ENCODE measurements at places on chromosomes 7 and 10.

- no peak for ATAC-seq
Observed at GRCh38 chr10:37826806-37827205, 30.6 kb downstream of the ZNF248 start.

GRCh38 chr10:11175823-11176243 is 158.2 kb downstream of the CELF2 start:
- ATAC-seq = no peak

GRCh38 chr7:127858091-127858914 is 172.9 kb downstream of the LRRC4 start:
- no peak for ATAC-seq

GRCh38 chr10:120938822-120939221 is 87.7 kb downstream of the WDR11 start:
- ATAC-seq = no peak

GRCh38 chr10:122875843-122876466 is 3.4 kb downstream of the FAM24B start:
- ATAC-seq = no peak

GRCh38 chr10:78178940-78179339 is 145.3 kb downstream of the RPS24 start:
- ATAC-seq = no peak

DNA sequence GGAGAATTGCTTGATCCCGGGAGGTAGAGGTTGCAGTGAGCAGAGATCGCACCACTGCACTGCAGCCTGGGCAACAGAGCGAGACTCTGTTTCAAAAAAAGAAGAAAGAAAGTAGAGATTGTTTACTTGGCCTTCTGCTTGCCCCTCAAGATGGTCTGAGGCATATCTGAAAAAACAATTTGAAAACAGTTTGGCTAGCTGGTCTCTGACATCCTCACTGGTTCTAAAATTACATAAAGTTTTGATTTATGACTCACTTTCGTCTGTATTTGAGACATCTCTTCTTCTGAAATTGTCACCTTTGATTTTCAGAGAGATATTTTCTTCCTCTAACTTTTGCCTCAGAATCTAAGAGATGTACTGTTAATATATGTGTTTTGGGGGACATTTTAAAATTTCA is 49.6 kb upstream of the HELLS start:
- ATAC-seq = no peak

DNA sequence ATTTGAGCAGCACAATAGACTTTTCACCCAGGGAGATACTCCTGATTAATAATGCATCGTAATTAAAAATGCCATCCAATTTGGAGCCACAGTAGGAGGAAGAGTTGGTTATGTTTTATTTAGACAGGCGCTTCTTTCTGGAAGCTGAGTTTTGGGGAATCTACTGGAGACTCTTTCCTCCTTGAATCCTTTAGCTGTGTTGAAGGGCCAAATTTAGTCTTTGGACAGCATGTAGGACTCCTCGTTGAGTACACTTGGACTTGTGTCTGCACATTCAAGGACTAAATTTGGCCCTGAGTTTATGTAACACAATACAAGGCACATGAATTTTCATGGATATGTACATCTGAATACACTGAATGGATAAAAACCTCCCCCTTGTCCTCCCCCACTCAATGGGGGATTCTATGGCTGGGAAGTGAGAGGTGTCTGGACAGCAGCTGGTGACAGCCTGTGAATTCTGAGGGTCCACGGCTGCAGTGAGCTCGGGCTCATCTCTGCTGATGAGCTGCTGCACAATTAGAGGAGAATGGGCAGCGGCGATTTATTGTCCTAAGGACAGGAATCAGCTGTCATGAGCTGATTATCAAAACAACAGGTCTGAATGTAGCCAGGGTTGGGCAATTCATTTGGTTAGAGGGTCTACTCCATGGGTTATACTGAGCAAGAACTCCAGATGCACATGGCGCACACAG is 95.2 kb downstream of the PRTFDC1 start:
- no peak for ATAC-seq

DNA sequence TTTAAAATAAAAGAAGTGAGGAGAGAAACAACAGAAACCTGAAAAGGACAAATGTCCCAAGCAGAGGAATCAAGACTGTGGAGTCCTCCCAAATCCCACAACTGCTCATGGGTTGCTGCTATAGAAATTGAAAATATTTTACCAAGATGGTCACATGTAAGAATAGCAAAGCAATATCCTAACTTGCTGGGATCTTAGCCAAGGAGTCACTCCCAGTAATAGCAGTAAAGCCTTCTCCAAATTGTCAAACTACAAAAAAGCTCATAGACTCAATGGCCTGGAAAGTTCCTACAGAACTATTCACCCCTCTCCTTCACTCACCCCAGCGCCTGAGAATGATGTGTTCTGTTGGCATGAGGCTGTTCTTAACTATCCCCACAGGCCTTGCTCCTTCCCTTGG is 186.5 kb downstream of the ELMO1 start:
- no peak for ATAC-seq

GRCh38 chr7:158804335-158804734 is 25.0 kb downstream of the ESYT2 start:
- ATAC-seq = no peak

GRCh38 chr10:50421026-50421719 is 169.9 kb upstream of the ASAH2 start:
- ATAC-seq = peak; percentile 14

DNA sequence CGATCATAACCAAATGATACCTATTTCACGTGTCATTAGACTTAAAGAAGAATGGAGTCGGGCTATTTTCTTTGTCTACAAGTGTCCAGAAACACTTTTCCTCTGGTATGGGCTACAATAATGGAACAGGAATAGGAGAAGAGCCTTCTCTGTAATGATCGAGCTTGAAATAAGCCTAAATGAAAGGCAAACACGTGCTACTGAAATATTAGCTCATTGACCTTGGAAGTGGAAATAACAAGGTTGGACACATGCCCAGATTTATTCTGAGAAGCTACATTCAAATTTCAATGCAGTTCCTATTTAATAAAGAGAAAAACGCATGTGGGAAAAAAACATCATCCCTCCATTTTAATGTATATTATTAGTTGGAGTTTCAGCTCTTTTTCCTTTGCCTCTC is 254.7 kb upstream of the PTER start:
- no peak for ATAC-seq

DNA sequence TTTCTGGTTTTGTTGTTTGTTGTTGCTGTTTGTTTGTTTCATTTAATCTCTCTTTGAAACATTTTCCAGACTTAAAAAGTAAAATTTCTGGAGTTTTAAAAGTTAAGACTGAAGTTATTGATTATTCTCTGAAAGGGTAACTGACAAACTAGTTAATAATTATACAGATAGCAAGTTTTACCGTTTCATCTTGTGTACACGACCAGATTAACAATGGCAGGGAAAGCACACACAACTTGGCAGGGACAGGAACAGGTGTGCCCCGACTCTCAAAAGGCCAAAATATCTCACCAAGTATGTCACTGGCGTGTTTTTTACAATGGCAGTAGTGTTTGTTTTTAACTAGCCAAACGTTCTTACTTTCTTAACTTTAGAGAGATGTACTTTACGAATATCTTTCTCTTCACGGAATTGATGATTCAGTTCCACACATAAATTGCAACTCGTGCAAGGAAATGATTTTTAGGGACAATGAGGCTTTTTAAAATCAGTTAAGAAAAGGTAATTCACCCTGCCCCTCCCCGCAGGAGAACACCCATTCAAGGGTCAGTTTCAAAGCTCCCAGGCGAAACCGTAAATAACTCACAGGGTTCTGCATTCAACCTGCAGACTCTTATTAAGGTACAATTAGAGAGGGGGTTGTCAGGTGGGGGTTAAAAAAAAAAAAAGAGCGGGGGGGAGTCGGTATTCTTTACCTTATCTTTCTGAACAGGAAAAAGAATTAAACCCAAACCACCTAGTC is 3.5 kb downstream of the CTBP2 start:
- ATAC-seq = no peak

- no peak for ATAC-seq
Observed at GRCh38 chr7:27999829-28000228, 180.8 kb downstream of the JAZF1 start.

- no peak for ATAC-seq
Observed at GRCh38 chr7:73919694-73920375, 58.9 kb downstream of the TMEM270 start.

- no peak for ATAC-seq
Observed at GRCh38 chr10:58399410-58399809, 14.2 kb downstream of the TFAM start.

DNA sequence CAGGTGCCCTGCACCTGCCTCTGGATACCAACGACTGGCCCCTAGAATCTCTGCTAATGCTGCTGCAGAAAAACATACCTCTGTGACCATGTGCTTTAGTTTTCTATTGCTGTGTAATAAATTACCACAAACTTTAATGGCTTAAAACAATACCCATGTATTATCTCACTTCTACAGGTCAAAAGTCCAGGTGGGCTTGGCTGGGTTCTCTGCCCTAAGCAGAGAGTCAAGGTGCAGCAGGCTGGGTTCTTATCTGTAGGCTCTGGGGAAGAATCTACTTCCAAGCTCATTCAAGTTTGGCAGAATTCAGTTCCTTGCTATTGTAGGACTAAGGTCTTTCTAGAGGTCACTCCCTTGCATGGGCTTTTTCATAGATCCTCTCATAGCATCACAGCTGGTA is 52.3 kb downstream of the CCDC71L start:
- ATAC-seq = no peak

DNA sequence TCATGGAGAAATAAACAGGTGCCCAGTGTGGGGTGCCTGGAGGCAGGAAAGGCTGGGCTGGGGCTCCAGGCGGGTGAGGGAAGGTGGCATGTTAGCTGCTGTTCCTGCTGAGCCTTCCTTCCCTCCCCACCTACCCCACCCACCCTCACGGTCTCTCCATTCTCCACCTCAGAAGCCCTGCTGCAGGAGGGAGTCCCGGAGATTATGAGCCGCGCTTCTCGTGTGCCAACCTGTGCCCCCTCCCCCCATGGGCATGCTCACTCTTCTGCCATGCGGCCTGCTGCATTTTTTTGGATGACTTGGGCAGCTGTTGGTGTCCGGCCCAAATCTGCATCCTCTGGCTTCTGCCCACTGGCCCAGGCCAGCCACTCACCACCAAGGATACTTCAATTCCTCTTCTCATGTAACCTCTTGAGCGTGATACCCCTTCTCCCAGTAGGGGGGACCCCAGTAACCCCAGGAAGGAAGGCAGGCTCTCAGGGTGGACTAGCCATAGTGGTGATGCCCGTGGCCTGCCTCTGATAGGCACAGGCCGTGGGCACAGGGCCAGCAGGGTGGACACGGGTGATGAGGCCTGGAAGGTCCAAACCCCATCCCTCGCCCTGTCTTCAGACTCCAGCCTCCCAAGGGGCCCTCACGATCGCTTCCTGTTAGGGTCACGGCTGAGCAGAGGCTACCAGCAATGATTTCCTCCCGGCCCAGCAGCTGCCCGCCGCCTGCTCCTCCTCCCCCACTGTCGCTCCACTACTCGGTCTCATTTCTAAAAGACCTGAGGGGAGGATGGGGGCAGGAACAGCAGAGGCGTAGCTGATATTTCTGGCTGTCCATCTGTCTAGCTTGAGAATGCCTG is 27.8 kb downstream of the UNC5B start:
- no peak for ATAC-seq

- ATAC-seq = no peak
Observed at GRCh38 chr7:117324960-117325359, 2.1 kb upstream of the WNT2 start.

All from activated CD4-positive, CD25-positive, alpha-beta regulatory T cell treated with anti-CD3 and anti-CD28 coated beads, Interleukin-2, amount 50 U/mL, for 24 hours (primary cell).